ENCODE measurements at places on chromosomes 12 and 14. TPM values are rescaled to one million over a fixed set of nuclear protein-coding genes. Genes with fewer than 3 reads are reported as not detected.

DNA sequence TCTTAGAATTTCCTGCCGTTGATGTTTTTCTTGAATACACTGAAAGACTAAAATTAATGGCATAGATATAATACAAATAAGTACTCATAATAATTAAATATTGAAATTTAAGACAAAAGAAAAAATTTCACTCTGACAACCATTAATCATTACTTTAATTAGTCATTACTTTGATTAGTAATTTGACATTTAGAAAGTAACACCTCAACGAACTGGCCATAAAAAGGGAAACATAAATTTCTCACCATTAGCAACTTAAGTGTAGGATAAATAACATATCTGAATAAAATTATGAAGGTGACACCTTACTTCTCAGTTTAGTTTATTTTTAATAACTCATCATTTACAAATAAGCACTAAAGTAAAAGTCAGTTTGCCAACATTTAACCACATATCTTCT lies 17.5 kb downstream of the MAGOHB start:
- no peak for DNase-seq

Gene CMA1
- not detected for total RNA-seq

Gene CEBPE
- not detected for total RNA-seq

- DNase-seq = no peak
These were observed 108.0 kb downstream of the EEA1 start for GRCh38 chr12:92821142-92821541.

DNA sequence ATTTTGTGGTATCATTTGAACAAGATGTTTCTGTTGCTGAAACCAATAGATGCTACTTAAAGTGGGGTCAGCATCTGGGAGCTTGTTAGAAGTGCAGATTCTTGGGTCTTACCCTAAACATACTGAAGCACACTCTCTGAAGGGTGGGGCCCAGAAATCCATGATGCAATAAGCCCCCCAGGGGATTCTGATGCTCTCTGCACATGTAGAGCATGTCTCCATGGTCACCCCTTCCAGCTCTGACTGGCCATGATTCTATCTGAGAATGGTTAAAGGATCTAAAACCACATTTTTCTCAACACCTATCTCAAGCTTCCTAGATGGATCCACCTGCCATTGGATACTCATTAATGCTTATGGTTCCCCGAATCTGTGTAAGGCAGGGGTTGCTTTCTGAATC lies 20.4 kb downstream of the JDP2 start:
- no peak for DNase-seq

GRCh38 chr12:122867691-122868461 lies 28.0 kb downstream of the VPS37B start:
- peak; percentile 39 for DNase-seq

DNA sequence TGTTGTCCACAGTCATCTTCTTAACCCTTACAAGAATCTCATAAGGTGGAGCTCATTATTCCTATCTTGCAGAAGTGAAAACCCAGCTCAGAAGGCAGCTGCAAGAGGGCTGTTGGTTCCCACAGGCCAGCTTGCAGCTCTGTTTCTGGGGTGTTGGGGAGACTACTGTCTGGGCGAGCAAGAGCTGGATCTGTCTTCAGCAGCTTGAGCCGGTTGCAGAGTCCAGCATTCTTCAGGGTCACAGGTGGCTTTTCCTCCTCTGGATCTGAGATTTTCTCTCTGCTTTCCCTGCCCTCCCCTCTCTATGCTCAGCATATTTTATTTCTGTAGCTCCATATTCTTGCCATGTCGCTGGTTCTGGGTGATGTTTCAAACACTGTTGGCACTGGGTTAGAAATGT lies 87.4 kb downstream of the PAPOLA start:
- no peak for DNase-seq

Gene ANG
- 2.3 TPM for total RNA-seq

DNA sequence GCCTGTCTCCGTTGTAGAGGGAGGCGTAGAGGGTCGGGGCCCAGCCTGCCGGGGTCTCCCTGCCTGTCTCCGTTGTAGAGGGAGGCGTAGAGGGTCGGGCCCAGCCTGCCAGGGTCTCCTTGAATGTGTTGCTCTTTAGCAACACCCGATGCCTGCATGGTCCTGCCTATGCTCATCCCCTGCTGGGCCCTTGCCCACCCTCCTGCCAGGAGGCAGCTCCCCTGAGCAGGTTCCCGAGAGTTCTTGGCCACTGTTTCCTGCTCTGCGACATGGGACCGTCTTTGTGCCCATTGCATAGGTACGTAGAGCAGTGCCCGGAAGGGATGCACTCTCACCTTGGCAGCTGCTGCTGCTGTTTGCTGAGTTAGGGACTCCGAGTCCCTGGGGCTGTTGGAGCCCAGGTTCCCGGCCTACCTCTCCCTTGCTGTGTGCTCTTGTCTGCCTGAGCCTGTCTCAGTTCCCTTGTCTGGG lies 3.3 kb downstream of the KIF26A start:
- DNase-seq = no peak

DNA sequence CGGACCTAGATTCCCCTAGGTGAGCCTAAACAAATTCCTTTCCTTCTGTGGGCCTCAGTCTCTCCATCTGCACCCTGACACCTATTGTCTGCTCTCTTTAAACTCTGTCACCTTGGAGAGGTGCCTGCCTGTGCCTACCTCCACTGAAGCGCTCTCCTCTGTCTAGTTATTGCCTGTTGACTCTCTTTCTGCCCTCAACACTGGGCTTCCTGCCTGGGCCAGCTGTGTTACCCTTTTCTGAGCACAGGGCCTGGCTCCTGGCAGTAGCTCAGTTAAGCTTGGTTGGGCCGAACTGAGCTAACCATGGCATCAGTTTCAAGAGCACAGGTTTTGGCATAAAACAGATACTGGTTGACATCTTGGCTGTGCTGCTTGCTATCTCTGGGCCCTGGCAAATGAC lies 43.5 kb downstream of the PRMT8 start:
- DNase-seq = no peak

Gene HHIPL1
- total RNA-seq = 1.8 TPM

GRCh38 chr12:116267948-116268347 lies 9.5 kb downstream of the MED13L start:
- peak; percentile 69 for DNase-seq

GRCh38 chr12:52204095-52204930 lies 12.5 kb upstream of the KRT80 start:
- no peak for DNase-seq

DNA sequence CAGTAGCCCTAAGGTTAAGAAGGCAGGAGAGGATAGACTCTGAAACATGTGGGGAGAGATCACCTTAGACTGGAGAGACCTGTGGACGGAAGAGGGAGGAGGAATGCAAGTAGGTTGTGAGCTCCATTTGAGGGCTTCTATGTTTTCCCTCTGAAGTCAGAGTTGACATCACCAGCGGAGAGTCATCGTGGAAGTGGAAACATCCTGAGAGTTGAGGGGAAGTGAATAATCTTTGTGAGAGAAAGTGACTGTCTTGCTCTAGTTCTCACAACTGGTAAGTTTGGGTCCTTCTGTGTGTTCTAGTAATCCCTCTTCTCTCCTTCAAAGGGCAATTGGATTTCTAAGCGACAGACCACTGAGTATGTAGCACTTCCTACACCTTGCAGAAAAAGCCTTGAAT lies 103.6 kb upstream of the CCND2 start:
- DNase-seq = no peak

DNA sequence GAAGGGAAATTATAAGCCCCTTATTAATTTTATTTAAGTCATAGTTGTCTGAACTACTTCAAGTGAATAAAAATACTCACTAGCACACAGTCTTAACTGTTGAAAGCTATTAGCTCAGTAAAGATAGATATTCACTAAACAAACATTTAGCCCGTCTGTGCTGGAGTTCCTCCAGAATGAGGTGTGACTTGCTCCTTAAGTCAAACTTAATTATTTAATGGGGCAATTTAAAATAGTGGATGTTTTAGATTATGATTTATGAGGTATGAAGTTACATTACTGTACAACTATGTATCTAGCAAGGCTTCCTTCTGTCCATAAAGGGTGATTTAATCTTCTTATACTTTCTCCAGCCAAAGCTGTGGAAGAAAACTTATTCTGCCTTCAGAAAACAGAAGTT lies 414.0 kb upstream of the FLRT2 start:
- no peak for DNase-seq

DNA sequence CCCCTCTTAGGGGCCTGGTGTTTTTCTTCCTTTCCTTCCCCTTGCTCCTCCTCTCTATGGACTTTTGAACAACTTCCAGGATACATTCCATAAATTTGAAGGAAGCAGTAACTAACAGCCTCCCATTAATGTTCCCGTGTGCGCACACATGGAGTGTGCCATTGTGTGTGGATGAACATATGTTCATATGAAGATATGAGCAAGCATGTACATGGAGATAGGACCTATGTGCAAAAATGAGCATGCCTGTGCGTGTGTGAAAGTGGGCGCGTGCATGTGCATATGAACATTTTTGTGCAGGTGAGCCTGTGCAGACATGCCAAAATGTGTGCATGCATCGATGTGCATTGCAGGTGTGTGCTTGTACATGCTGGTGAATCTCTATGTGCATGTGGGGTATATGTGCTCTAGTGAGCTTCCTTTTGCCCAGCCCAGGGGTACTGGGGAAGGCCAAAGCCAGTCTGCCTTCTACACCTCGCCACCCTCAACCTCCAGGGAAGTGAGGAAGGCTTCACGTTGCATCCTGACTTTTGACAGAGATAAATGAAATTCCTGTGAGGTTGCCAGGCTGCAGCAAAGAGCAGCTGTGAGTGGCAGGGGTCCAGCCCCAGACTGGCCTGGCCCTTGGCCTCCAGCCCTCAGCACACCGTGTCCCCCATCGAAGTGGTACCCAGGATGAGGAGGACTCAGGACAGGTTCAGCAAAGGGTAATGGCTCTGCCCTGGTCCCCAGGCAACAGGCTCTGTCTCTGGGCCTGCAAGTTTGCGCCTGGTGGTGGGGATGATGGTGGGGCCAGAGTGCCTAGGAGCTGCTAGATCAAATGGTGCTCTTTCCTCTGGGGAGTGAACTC lies 21.1 kb upstream of the PGF start:
- no peak for DNase-seq

- DNase-seq = no peak
These were observed 218.1 kb upstream of the HMGA2 start for GRCh38 chr12:65606008-65606766.

- peak; percentile 85 for DNase-seq
These were observed 109.3 kb downstream of the PTPRQ start for GRCh38 chr12:80553316-80553715.

DNA sequence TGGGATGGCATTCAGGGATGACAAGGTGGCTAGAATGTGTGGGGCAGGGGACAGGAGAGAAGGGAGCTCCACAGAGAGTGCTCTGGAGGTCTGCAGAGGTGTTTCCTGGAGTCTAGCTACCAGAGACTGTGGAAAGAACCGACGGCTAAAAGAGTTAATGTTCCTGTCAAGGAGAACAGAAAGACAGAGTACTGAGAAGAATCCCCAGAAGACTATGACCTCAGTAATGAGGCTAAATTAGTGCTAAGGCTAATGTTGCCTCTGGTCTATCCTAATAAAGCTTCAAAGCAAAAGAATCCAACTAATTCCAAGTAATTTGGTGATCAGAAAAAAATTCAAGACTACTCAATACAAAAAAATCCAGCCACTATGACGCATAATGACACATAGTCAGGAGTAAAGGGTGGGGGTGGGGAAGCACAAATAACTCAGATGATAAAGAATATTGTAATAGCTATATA lies 44.7 kb downstream of the FERMT2 start:
- peak; percentile 93 for DNase-seq

GRCh38 chr12:92469837-92470236 lies 233.0 kb upstream of the PLEKHG7 start:
- DNase-seq = no peak

GRCh38 chr12:75917083-75917482 lies 114.5 kb downstream of the PHLDA1 start:
- DNase-seq = no peak

DNA sequence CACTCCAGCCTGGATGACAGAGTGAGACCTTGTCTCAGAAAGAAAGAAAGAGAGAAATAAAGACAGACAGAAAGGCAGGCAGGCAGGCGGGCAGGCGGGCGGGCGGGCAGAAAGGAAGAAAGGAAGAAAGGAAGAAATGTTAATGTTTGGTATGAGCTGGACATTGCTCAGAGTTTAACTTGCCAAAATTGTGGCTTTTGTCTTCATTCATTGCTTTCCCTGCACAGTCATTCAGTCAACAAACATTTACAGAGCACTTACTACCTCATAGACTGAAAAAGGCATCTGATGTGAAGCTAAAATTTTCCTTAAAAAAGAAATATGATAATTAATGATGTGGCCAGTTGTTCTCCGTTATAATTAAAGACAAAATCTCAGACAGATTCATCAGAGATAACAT lies 247.1 kb downstream of the SPTSSA start:
- DNase-seq = no peak

Gene LIN7A
- 3.3 TPM for total RNA-seq

Gene TAS2R31
- not detected for total RNA-seq

GRCh38 chr12:55970775-55971174 lies 3.1 kb upstream of the RAB5B start:
- no peak for DNase-seq

- no peak for DNase-seq
These were observed 22.9 kb upstream of the KRT83 start for GRCh38 chr12:52344111-52344510.

GRCh38 chr12:69553628-69554248 lies 31.5 kb upstream of the CCT2 start:
- peak; percentile 90 for DNase-seq

DNA sequence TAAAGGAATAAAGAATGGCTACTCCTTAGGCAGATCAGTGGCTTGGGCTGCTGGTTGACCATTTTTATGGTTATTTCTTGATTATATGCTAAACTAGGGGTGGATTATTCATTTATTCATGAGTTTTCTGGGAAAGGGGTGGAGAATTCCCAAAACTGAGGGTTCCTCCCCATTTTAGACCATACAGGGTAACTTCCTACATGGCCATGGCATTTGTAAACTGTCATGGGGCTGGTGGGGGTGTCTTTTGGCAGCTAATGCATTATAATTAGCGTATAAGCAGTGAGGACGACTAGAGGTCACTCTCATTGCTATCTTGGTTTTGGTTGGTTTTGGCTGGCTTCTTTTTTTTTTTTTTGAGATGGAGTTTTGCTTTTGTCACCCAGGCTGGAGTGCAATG lies 25.6 kb upstream of the JPH4 start:
- DNase-seq = no peak

- no peak for DNase-seq
These were observed 1994.9 kb upstream of the FLRT2 start for GRCh38 chr14:83534995-83535394.

Gene SIX1
- total RNA-seq = 7.6 TPM

GRCh38 chr12:121647-122046 lies 55.1 kb downstream of the IQSEC3 start:
- no peak for DNase-seq

GRCh38 chr12:6769666-6770065 lies 2.7 kb upstream of the LAG3 start:
- DNase-seq = no peak

GRCh38 chr12:26367991-26368730 lies 172.8 kb downstream of the SSPN start:
- no peak for DNase-seq

DNA sequence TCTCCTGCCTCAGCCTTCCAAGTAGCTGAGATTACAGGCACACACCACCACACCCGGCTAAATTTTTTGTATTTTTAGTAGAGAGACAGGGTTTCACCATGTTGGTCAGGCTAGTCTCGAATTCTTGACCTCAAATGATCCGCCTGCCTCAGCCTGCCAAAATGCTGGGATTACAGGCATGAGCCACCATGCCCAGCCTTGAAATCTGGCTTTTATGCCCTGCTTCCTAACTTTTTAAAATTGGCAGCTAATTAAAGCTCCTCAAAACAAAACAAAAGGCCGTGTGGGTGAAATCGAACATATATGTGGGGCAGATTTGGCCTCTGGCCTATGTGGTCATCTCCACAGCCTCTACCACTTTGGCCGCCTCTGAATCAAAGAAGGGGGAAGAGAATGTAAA lies 37.9 kb downstream of the KCTD10 start:
- DNase-seq = no peak

All from renal cortical epithelial cell (primary cell).